ENCODE measurements at places on chromosomes 11 and 22.

DNA sequence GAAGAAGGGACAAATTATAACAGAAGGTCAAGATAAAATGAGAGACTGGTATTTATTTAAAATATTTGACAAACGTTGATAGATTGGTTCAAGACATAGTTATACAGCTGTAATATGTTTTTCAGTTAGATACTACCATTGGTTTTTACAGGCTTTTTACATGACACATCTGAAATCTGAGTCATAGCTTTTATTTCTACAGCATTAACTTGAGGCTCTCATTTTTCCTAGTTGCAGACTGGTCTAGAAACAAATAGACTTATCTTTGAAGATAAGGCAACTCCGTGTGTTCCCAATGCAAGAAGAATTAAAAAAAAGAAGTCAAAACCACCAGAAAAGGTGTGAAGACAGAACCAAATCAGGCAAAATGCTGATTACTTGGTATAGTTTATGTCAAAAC is 31.3 kb downstream of the CEP57 start:
- no peak for DNase-seq

- no peak for DNase-seq
Observed at GRCh38 chr11:123778511-123778910, 24.2 kb upstream of the OR6X1 start.

GRCh38 chr11:693887-694562 is 997 bp downstream of the DEAF1 start:
- no peak for DNase-seq

DNA sequence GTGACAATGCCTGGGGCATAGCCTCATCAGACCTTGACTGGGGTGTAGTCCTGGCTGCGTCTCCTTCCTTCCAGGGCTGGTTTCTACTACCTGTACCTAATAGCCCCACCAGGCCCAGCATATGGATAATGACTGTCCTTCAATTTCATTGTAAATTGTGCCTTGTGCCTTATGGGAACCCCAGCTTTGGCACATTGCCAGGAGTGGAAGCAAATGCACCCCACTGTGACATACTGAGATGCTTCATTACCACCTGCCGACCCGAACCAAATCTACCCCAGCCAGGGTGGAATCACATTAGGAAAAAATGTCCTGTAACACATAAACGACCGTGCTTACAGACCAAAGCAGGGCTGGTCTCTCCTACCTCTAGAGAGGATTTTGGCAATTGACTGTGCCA is 7.3 kb downstream of the TOP3B start:
- DNase-seq = no peak

All from activated CD4-positive, CD25-positive, alpha-beta regulatory T cell treated with anti-CD3 and anti-CD28 coated beads, Interleukin-2, amount 50 U/mL, for 16 hours (primary cell).